GM12865 (cell line): ENCODE measurements at places on chromosomes 12 and 14.

DNA sequence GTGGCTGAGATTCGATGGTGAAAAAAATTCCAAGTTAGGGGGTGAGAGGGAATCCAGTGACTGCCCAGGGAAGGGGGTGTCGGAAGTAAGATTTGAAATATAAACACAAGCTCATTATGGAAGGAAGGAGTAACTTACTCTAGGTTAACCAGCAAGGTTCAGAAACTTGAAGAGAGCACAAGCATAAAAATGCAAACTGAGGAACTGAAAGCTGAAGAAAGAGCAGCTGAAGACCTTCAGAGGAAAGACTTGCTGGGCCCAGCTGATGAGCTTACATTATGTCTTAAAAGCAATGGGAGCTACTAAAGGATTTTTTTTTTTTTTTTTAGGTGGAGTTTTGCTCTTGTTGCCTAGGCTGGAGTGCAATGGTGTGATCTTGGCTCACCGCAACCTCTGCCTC, 189.7 kb upstream of the GRIN2B start:
- DNase-seq, result peak; percentile 71

DNA sequence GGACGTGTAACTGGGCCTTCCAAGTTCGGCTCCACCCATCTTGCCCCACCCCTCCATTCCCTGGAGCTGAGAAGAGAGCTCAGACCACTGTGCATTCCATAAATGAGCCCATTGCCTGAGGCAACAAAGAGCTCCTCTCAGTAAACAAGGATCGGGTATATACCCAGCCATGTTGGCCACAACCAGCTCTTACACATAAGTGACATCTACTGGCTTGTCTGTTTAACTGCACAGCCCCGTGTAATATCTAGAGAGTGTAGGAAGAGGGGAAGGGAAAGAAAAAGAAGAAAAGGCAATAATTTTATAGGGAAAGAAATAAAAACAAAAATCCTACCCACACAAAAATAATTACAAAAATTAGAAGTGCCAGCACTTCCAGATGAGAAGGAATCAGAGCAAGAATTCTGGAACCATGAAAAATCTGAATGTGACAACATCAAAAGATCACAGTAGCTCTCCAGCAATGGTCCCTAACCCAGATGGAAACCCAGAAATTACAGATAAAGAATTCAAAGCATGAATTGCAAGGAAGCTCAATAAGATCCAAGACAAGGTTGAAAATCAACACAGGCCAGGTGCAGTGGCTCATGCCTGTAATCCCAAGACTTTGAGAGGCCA, 308.1 kb downstream of the RPAP3 start:
- DNase-seq, result peak; percentile 47

DNA sequence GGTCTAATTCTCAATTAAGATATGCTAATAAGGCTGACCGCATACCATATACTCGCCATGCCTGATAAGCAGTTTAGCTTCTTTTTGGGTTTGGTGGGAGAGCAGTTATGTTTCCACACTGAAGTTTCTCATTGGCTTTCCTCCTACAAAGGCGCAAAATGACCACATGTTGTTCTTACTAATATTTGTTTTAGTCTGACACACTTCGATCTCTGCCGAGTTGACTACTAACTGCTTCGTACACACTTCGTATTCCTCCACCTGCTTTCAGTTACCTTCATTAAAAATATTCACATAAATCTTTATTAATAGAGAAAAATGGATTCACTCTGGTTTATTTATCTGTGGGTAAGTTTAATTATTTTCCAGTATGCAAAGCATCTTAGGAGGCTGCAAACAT, 41.7 kb downstream of the EMP1 start:
- DNase-seq, result no peak

- DNase-seq, result no peak
Measured at GRCh38 chr14:105496831-105497591, 6.0 kb downstream of the TEDC1 start.

- DNase-seq, result no peak
Measured at GRCh38 chr12:482061-482460, 22.3 kb downstream of the B4GALNT3 start.

DNA sequence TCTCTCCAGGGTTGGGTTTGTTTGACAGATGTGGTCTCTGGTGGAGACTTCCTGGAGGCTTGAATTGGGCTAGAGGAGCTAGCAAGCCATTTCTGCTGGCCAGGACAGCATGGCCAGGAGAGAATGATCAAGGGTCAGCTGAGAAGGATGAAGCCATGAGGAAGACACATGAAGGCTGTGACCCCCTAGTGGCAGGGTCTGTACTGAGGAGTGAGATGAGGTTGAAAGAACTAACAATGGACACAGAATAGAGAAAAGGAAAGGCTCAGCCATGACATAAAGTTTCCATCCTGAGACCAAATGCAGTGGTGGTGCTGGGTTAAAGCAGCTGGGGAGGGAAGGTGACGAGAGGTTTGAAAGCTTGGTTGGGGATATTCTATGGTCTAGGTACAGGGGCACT, 89.9 kb downstream of the NT5DC3 start:
- DNase-seq, result peak; percentile 7

DNA sequence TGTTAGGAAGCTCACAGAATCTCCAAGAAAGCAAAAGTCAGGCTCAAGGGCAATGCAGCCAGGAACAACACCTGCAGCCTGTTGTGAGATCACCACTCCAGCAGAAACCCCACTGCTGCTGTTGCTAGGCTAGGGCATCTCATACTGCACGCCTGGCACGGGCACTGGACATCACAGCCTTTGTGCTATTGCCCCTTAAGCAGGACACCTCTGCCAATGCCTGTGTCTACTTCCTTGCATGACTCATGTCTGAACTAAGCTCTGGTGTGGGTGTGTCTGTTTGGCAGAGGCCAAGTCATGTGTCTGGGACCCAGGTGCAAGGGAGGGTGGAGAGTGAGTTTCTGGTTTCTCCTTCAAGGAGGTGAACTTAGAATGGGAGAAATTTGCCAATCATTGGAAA, 10.0 kb upstream of the DDX47 start:
- DNase-seq, result peak; percentile 81

GRCh38 chr12:78120306-78120705, 289.6 kb downstream of the NAV3 start:
- DNase-seq, result no peak
